GOT3 (cell line): ENCODE measurements at places on chromosomes 3 and 15.
A peak's percentile ranks its signal among the peaks of the same experiment; 100 is the strongest.

- DNase-seq, result no peak
These were observed 10.0 kb downstream of the LRTM1 start for GRCh38 chr3:54917862-54918261.

DNA sequence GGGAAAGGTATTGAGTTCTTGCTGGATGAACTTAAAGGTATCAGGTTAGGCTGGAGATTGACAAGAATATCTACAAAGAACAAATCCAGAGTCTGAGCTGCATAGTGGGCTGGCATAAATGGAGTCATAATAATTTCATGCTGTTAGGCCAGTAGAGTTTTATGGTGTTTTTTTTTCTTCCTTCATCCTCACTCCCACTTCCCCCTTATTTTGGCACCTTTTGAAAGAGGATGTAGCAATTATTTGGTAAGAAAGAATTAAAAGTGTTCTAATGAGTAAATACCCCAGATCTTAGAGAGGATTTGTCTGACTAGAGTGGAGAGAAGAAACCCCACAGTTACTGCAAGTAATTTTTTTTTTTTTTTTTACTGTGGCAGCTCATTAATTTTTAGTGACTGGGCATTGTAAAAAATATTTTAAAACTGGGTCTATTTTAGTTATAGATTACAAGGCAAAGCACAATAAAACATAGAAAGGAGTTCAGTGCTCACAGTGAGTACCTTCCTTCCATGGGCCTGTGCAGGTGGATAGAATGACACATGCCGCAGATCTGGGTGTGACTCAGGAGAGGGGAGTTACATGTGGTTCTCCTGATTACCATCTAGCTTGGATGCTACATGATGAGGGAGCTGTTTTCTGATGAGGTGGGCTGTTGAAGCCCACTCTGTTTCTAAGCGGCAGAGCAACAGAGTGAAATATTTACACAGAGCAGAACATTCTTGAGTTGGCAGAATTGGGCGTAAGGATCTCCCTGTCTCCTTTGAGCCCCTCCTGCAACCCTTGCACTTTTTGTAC is 5.3 kb downstream of the EDEM1 start:
- no peak for DNase-seq

- no peak for DNase-seq
These were observed 73.8 kb downstream of the TLE3 start for GRCh38 chr15:70023769-70024491.

DNA sequence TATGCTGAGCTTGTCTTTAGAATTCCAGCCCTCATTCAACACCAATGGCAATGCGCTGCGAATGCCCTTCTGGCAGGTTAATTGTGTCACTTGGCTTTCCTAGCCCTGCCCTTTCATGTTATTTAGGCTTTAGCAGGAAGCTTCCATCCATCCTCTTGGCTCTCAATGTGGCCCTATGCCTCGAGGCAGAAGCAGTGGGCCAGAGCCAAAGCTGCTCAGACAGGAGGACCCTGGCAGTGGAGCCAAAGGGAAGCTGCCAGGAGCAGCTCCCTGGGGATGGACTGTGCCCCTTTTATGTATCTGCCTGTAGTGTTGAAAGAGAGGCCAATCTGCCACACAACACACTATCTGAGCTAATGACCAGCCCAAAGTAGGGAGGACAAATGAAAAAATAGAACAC is 376.4 kb downstream of the CTNNB1 start:
- DNase-seq, result no peak

DNA sequence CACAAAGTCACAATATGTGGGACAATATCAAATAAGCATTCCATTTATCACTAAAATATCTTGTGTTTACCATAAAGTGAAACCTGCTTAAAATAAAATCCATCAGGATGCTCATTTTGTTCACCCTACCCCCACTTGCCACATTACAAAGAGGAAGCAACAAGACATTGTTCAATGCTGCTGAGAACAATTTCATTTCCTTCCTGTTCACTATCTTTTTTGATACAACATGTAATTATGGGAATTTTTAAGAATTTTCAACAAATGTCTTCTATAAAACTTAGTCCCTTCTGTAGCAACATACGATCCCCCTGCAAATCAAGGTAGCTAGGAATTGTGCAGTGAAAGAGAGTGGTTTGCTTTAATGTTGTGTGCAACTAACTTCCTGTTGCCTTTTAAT is 34.9 kb upstream of the GPR160 start:
- DNase-seq, result no peak

- DNase-seq, result no peak
These were observed 138.8 kb upstream of the TLE3 start for GRCh38 chr15:70236341-70237086.

DNA sequence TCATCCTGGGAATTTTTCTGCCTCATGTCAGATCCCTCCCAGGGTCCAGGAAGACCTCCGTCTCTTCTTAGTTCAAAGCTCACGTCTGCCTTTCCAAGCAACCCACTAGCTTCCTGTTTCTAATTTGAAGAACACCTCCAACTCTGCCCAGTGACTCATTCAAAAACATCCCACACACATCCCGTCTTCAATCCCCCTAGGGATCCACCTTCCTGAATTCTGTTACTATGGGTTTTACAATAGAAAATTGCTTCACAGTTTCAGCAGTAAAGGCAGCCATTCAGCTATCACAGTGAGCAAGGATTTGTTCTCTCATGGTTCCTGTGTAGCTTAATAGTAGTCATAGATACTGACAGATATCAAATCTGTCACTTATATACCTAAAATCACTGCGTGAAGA is 308.3 kb upstream of the CCDC54 start:
- DNase-seq, result peak; percentile 23

GRCh38 chr3:11074451-11074850 is 79.8 kb upstream of the HRH1 start:
- no peak for DNase-seq

GRCh38 chr3:186142393-186142932 is 33.6 kb upstream of the ETV5 start:
- no peak for DNase-seq

GRCh38 chr15:63940966-63941620 is 105.2 kb downstream of the DAPK2 start:
- DNase-seq, result no peak

DNA sequence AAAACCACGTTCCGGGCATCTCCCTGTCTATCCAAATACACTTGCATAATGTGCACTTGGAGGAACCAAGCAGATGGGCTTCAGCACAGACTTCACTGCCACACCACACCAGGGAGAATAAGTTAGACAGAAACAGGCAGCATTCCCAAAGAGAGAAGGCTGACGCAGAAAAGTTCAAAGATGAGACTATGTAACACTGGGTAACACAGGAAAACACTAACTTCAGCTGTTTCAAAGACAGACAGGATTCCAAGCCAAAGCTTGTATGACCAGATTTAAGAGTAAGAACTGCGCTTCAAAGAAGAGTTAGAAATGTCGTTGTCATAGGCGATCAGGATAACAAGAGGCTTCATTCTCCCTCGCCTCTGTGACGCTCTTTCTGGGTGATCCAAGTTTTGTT is 19.9 kb downstream of the SLC51A start:
- DNase-seq, result no peak

DNA sequence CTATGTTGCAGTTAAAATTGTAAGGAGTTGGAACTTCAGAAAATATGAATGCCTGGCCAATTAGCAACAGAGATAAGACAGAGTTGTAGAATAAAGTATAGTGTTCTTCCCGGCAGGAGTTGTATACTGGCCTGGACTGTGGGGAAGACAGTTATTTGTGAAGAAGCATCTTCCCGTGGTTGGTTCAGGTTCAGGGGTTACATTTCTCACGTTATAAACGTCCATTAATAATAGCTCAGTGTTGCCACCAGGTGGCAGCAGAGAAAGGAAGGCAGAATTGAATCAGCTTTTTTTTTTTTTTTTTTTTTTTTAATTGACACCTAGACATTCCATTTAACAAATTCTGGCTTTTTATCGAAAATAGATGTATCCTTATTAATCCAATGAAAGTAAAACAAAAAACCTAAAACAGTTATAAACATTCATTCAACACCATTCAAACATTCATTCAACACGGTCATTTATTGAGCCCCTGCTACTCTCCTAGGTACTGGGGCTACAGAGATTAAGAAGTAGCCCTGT is 66.4 kb upstream of the NR2E3 start:
- DNase-seq, result no peak

DNA sequence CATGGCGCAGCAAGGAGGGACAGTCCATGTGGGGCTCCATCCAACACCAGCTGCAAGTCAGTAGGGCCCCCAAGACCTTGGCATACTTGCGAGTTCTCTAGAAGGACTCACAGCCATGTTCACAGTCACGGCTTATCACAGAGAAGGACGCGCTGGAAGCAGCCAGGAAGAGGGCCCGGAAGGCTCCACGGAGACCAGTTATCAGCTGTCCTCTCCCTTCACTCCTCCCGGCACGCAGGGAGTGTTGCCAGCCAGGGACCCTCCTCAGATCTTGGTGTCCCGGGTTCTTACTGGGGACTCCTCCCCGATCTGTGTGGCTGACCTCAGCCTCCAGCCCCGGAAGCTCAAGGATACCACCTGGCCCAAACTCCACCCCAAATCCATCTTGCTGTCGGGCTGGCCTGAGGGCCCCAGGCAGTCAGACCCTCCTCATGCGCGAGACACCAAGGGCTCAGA is 68.0 kb downstream of the SLTM start:
- no peak for DNase-seq

DNA sequence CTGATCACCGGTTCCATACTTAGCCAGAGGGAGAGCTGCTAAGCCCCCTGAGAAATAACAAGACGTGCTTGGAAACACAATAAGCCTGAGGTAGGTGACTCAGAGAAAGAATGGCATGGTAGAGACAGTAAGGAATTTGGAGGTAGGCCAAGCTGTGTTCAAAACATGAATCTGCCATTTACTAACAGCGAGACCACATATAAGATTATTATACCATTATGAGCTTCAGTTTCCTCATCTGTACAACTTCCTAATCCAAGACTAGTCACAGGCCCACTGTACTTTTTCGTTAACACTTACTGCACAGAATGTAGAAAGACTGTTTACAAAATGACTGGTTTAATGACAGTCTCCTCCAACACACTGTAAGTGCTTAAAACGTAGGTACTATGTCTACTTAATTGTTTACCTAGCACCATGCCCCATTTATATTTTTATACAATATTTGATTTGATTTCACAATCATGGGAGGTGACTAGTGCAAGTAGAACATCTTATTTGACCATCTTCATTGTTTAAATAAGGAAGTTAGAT is 25.7 kb downstream of the ATOSA start:
- no peak for DNase-seq

GRCh38 chr3:17322106-17322793 is 420.2 kb downstream of the TBC1D5 start:
- DNase-seq, result no peak

DNA sequence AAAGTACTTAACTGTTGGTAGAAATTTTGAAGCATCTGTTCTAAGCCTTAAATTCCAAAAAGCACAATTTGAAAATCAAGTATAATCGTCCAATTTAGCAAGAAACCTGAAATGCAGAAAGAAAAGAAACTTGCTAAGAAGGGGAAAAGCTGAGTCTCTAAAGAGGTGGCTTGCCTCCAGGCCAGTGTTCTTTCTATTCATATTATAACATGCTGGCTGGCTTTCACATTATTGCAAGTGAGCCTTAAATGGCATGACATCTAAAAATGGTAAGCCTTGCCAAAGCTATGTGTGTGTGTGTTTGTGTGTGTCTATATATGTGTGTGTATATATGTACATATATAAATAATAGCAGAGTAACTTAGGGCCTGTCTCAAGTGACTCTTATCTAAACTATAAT is 89.5 kb downstream of the FGF12 start:
- DNase-seq, result no peak

DNA sequence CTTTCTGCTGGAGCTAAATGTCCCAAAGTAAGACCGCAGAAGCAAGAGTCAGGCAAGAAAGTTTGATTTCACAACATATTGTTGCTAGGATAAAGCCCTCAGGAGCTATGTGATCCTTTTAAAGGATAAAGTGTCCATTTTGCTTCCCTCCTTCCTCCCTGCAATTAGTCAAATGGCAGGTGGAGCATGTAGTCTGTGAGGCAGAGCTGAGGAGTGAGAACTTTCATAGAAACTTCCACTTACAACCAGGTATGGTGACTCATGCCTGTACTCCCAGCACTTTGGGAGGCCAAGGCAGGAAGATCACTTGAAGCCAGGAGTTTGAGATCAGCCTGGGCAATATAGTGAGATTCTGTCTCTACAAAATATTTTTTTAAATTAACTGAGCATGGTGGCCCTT is 25.2 kb upstream of the RHCG start:
- DNase-seq, result no peak

DNA sequence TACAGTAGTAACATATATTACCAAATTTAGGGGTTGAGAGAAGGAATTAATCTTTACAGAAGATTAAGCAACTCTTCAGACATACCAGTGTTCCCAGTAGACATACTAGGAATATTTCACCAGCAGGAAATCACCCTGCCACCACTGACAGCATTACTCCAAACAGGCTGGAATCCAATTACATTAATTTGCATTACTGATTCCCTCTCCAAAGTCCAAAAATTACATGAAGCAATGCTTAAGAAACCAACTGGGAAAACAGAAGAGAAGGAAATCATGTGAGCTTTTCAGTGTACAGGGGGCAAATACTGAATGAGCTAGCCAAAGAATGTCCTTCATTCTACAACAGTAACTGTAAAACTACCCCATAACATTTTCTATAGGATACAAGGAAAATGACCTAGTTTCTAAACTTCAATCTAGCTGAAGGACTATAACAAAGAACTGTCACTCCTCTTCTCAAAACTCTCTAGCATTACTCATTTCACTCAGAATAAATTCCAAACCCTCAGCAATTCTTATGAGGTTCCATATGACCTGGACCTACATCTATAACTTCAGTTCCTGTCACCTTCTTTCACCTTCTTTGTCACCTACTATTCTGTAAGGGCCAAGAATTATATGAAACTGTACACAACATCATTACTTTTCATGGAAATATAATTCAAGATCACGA is 72.7 kb downstream of the INO80 start:
- no peak for DNase-seq

- DNase-seq, result no peak
These were observed 494.5 kb downstream of the DIPK2A start for GRCh38 chr3:144466114-144466513.

- no peak for DNase-seq
These were observed 317.4 kb downstream of the DIPK2A start for GRCh38 chr3:144289057-144289456.

- DNase-seq, result no peak
These were observed 110.0 kb downstream of the AQP9 start for GRCh38 chr15:58247855-58248842.

GRCh38 chr3:194397757-194398312 is 1.2 kb downstream of the GP5 start:
- no peak for DNase-seq

DNA sequence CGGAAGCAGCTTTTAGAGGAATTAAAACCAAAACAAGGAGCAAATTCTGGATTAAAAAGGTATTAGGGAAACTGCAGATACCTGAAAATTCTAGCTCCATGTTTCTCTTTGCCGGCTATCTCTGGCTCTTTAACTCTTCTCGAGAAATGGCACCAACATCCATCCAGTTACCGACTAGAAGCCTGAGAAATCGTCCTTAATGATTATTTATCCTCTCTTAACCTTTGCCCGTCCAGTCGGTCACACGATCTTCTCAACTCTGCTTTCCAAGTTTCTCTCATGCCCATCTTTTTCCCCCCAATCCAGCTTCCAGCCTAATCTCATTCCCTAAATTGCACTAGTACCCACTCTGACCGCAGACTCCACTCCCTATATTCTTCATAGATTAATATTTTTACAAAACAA is 596 bp upstream of the SGO1 start:
- DNase-seq, result no peak
